ENCODE measurements at places on chromosomes 11 and 22.

DNA sequence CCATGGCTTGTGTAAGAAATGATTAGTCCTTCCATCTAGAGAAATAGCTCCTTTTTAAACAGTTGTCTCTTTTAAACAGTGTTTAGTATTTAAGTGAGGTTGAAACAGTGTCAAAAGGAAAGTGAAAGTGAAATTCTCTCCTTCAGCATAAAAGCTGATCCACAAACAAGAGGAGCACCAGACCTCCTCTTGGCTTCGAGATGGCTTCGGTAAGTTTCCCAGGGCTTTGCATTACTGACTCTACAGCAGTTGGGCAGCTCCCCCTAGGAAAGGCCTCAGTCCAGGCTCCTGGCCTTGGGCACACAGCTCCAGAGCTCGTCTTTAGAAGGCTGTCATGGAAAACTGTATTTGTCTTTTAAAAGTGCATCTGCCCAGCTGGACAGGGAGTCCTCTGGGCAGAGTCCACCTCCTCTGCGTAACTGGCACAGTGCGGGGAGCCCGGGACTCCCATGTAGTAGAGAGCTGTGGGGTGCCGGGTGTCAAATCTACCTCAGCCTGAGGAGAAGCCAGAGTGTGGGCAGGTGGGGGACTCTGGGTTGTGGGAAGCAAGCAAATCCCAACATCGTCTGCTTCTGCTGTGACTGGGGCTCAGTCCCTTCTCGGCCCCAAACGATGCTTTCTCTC is at the start of gene PLAAT4:
Gene PLAAT4 (plus strand): TSS at position 140 of the 624 bp plus-strand sequence. CDS start 61 bp downstream, at position 201.
- peak; percentile 65 for DNase-seq

GRCh38 chr11:88398372-88398771 is 60.8 kb upstream of the CTSC start:
- no peak for DNase-seq

GRCh38 chr11:27312110-27312509 is 50.9 kb downstream of the CCDC34 start:
- DNase-seq, result no peak

- DNase-seq, result peak; percentile 61
Measured at GRCh38 chr11:130442737-130443136, 5.7 kb upstream of the ADAMTS15 start.

DNA sequence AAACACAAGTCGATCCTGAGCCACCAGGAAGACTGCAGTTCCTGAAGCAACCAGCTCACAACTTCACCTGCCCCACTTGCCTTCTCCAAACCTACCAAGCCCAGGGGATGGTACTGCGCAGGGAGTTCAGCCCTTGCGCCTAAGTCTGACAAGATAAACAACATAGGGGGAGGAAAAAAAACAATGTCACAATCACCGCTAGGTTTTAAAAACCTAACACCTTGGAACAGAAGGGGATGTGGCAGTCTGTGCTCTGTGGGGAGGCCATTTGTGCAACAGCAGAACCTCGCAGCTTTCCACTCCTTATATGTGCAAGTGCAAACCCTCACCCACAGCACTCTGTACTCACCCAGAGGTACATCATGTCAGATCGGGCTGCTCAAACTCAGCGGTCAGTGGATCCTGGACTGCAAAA is 134.2 kb downstream of the RBFOX2 start:
- no peak for DNase-seq

DNA sequence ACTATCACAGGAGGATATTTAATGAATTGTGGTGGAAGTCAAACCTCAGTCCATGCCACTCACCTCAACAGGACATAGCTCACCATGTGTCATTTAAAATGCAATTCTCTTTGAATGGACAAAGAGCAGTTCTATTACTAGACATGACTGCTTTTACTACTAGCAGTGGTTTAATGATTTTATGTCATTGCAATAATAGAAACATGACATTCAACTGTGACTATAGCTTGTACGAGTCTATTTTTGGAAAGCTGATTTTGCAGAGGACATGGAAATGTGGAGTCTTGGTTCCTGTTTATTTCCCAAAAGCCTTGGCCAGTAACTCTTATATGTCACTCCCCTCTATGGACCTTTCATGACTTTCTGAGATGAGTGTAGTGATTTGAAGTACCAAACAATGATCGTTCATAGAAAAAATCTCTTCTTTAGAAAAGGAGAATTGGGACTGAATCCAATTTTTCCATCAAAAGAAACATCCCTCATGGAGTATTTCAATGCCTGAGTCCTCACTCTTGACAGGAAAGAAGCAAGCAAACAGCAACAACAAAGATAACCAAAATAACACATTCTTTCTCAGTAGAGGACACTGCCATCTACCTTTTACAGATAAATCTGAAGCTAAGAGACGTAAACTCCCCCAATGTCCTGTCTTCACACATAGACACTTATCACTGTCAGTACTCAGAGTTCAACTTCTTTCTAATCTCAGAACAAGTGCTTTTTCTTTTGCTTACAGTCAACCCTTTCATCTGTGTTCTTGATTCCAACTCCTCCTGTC is 233.4 kb downstream of the LRRC4C start:
- no peak for DNase-seq

DNA sequence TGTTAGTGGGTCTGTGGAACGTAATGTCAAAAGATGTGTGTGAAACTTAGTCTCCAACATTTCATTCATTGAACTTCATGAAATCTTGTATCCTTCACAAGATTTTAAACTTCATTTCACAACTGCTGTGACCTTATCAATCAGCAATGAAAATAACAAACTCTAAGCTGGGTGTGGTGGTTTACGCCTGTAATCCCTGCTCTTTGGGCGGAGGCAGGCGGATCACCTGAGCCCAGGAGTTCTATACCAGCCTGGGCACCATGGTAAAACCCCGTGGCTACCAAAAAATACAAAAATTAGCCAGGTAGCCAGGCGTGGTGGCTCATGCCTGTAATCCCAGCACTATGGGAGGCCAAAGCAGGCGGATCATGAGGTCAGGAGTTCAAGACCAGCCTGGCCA is 5.1 kb downstream of the CHKA start:
- no peak for DNase-seq

GRCh38 chr11:83583757-83584366 is 297.7 kb upstream of the CCDC90B start:
- no peak for DNase-seq

DNA sequence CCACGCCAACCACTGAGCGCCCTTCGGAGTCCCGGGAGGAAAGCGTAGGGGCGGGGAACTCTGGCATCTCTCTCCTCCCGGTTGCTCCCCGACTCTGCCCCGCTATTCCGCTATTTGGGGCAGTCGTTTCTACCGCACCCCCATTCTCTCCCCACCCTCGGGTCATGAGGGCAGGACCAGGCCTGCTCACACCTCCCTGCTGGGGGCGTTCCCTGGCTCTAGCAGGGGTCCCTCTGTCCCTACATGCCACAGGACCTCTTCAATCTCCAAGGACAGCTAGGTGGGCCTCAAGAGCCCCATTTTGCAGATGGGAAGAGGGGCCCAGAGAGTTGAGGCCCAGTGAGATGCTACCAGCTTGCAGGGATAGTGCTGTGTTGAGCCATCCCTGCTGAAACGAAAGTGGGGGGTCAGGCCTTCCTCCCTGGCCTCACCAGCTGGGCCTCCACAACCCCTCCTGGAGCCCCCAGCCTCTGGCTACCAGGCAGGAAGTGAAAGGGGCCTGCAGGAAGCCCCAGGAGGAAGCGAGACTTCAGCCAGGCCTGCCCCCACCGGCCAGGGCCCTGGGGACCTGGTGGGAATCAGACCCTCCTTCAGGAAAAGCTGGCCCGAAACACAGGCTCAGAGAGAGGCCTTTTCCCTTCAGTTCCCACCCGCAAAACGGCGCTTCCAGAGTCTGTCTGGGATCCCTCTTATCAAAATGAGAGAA is 5.5 kb upstream of the SHISA8 start:
- DNase-seq, result no peak

- no peak for DNase-seq
Measured at GRCh38 chr22:29753808-29754657, 12.8 kb downstream of the ZMAT5 start.

DNA sequence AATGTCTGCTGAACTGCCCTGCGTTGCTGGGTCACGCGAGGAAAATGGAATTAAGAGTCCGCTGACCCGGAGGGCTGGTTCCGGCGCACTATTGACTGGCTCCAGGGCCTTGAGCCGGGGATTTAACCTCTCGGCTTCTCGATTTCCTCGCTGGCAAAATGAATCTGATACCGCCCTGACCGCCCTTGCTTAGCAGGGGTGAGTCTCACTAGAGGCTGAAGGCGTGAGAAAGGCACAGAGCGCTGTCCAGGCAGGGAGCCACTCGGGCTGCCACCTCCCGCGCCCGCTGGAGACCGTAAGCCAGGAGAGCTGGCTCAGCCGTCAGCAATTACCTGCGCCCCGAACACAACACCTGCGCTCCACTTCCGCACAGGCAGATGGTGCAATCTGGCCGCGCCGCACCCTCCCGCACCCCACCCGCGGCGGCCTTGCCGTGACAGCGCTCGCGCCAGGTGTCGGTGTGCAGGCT is 65.6 kb downstream of the BUD13 start:
- DNase-seq, result no peak

DNA sequence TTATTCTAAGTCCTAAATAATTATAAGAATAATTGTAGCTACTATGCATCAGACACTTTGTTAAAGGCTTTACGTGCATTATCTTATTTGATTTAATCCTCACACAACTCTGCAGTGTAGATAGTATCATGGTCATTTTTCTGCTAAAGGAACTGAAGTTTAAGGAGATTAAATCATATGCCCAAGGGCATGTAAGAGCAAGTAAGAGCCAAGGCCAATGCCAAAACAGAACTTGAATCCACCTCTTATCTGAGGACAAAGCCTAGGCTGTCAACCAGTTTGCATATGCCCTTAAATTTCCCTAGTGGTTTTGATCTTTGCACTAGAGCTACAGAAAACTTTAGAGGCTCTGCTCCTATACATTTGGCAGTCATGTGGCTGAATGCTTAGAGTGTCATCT is 65.6 kb upstream of the OR5AK2 start:
- no peak for DNase-seq

Measured in right forelimb (tissue), 1 donor.